Fibroblast of lung (primary cell): ENCODE measurements at places on chromosomes 3 and 15. TPM values are rescaled to one million over a fixed set of nuclear protein-coding genes. Genes with fewer than 3 reads are reported as not detected.

GRCh38 chr3:132660811-132661070 lies 612 bp downstream of the UBA5 start:
- H3K4me3 ChIP-seq: peak overlapping the region; percentile 56
- peak; percentile 30 for DNase-seq
- no peaks in the 10 kb centered on the region for H3K36me3 ChIP-seq
- peak overlapping the region; percentile 92 for H3K27ac ChIP-seq

GRCh38 chr3:123110282-123110975 lies 43.6 kb downstream of the PDIA5 start:
- DNase-seq: no peak
- peaks cover 9% of the 10 kb centered on the region for H3K36me3 ChIP-seq
- no peaks in the 10 kb centered on the region for H3K27me3 ChIP-seq
- no peaks in the 10 kb centered on the region for H3K4me1 ChIP-seq

DNA sequence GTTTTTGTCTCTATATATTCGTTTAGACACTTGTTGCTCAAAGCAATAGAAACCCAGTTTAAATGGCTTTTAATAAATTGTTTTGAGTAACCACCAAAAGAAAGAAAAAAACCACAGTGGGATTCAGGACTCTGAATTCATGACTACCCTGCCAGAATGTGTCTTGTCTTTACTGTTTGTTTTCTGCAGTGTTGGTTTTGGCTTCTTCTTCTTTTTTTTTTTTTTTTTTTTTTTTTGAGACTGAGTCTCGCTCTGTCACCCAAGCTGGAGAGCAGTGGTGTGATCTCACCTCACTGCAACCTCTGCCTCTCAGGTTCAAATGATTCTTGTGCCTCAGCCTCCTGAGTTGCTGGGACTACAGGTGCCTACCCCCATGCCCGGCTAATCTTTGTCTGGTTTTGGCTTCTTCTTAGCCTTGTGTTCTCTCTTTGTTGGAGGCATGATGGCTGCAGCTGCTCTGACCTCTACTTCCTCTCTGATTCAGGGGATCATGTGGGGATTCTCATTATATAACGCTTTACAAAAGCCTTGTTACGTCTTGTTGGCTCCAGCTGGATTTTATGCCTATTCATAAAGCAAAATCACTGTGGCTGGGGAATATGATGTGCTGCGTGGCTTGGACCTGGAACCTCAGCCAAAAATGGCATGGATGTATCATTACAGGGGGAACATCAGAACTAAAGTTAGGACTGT lies 54.0 kb downstream of the PLS1 start:
- H3K27me3 ChIP-seq: no peaks in the 10 kb centered on the region
- no peak for DNase-seq
- H3K27ac ChIP-seq: no peak overlapping the region
- H3K4me3 ChIP-seq: no peak overlapping the region
- H3K4me1 ChIP-seq: no peaks in the 10 kb centered on the region

DNA sequence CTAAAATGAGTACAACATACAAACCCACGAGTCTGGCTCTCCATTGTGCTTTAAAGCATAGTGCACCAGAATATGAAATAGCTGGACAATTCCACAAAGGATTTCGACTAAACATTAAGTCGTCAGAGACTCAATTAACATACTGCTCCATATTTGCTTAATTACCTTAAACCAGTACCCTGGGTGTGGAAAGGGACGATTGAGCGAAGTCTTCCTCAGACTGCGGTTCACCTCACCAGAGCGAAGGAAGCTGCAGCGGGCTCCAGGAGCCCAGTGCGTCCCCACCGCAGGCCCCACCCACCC lies 218 bp upstream of the TRPC1 start:
- H3K27me3 ChIP-seq: no peaks in the 10 kb centered on the region
- H3K4me3 ChIP-seq: peak overlapping the region; percentile 44
- DNase-seq: no peak
- H3K4me1 ChIP-seq: no peaks in the 10 kb centered on the region

DNA sequence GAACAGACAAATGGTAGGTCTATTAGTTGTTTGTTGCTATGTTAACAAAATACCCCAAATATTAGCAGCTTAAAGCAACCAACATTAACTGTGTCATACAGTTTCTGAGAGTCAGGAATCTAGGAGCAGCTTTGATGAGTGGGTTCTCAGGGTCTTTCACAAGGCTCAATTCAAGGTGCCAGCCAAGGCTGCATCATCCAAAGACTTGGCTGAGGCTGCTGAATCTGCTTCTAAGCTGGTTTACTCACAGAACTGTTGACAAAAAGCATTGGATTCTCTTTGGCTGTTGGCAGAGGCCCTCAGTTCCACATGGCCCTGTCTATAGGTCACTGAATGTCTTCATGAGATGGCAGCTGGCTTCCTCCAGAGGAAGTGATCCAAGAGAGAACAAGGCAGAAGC lies 40.3 kb upstream of the TSC22D2 start:
- peaks cover 2% of the 10 kb centered on the region for H3K4me1 ChIP-seq
- no peaks in the 10 kb centered on the region for H3K27me3 ChIP-seq
- H3K27ac ChIP-seq: no peak overlapping the region

GRCh38 chr3:69830147-69830546 lies 90.9 kb downstream of the MITF start:
- DNase-seq: no peak
- H3K4me1 ChIP-seq: no peaks in the 10 kb centered on the region
- no peak overlapping the region for H3K27ac ChIP-seq
- no peak overlapping the region for H3K4me3 ChIP-seq
- no peaks in the 10 kb centered on the region for H3K27me3 ChIP-seq

GRCh38 chr15:52163321-52164190 lies 27.6 kb downstream of the GNB5 start:
- H3K27ac ChIP-seq: no peak overlapping the region
- H3K36me3 ChIP-seq: peaks cover 3% of the 10 kb centered on the region

GRCh38 chr15:90929246-90930019 lies 2.9 kb downstream of the HDDC3 start:
- DNase-seq: no peak
- no peaks in the 10 kb centered on the region for H3K27me3 ChIP-seq
- H3K4me1 ChIP-seq: peaks cover 8% of the 10 kb centered on the region
- H3K4me3 ChIP-seq: peak overlapping the region; percentile 44
- H3K36me3 ChIP-seq: no peaks in the 10 kb centered on the region

DNA sequence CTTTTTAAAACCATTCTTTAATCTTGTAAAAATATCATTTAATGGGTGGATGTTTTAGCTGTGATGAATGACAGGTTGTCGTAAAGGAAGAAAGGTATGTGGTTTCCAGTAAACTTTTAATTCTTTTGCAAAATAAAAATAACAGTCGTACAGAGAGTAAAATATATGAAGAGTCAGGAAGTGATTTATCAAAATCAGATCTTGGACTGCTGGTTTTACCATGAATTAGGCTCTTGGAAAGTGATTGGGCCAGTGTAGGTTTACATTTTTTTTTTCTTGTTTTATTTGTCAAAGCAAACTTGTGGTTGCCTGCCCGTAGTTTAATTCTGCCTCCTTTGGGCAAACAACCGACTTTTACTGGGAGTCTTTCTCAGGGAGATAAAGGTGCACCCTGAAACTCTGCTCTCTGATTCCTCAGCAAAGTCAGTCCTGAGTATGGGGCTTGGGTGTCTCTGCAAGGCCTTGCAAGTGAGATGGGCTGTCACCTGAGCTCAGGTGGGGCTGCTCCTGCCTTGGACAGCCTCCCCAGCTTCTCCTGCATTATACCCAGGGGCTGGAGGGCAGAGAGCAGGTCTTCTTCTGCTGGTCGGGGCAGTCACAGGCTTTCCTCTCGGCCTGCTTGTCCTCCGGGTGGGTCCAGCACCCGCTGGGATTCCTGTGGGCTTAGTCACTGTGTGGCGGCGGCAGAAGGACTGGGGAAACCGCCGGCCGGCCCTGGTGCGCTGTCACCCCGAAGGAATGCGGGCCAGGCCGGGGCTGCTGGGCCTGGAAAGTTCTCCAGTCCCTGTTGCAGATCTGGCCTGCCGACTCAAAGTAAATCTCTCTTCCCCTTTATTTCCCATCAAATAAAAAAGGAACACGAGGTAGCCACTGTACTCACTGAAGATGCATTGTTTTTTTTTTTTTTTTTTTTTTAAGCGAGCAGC lies 79.0 kb downstream of the IGF1R start:
- H3K4me3 ChIP-seq: peak overlapping the region; percentile 12
- H3K36me3 ChIP-seq: no peaks in the 10 kb centered on the region

- DNase-seq: no peak
- H3K36me3 ChIP-seq: no peaks in the 10 kb centered on the region
- peaks cover 2% of the 10 kb centered on the region for H3K4me1 ChIP-seq
- H3K27me3 ChIP-seq: no peaks in the 10 kb centered on the region
Observed at GRCh38 chr15:75148280-75148679, 53.4 kb upstream of the C15orf39 start.

GRCh38 chr3:158106766-158107471 lies 699 bp upstream of the SHOX2 start:
- peak overlapping the region; percentile 66 for H3K4me3 ChIP-seq
- no peak for DNase-seq
- H3K27ac ChIP-seq: no peak overlapping the region
- H3K27me3 ChIP-seq: peaks cover 38% of the 10 kb centered on the region
- H3K36me3 ChIP-seq: no peaks in the 10 kb centered on the region

GRCh38 chr3:141434255-141434654 lies 52.6 kb upstream of the RASA2 start:
- DNase-seq: no peak
- no peak overlapping the region for H3K4me3 ChIP-seq
- no peak overlapping the region for H3K27ac ChIP-seq
- peaks cover 6% of the 10 kb centered on the region for H3K4me1 ChIP-seq
- peaks cover 10% of the 10 kb centered on the region for H3K36me3 ChIP-seq
- no peaks in the 10 kb centered on the region for H3K27me3 ChIP-seq

DNA sequence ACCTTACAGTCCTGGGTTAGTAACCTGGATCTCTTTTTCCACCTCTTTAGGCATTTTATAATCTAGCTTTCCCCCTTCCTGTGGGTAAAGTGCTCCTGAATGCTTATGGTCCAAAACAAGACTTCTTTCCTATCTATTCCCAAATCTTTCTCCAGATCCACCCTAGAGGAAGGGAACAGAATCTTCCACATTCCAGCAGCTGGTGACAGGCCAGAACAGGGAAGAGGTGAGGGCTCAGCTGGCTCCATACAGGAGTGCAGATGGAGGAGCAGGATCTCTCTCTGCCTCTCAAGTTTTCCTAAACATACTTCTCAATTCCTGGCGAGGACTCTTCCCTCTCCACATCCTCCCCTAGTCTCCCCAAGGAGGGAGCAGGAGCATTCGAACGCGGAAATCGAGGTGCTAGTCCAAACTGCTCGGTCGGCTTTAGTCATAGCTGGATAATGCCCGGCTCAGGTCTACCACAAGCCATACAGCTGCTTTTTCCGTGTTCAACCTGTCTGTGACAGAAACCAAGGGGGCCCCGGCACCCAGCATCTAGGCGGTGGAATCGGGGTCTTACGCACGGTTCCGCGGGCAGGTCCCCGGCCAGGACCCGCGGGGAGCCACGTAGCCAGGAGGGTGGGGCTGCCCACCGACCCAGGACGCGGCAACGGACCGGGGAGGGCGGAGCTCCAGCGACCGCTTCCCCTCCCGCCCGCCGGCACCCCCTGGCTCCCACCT lies 4.0 kb downstream of the RASSF1 start:
- DNase-seq: peak; percentile 26
- peaks cover 20% of the 10 kb centered on the region for H3K4me1 ChIP-seq
- peaks cover 3% of the 10 kb centered on the region for H3K36me3 ChIP-seq
- no peaks in the 10 kb centered on the region for H3K27me3 ChIP-seq

GRCh38 chr3:11510001-11510340 lies 133.7 kb downstream of the VGLL4 start:
- no peaks in the 10 kb centered on the region for H3K27me3 ChIP-seq
- DNase-seq: no peak
- no peak overlapping the region for H3K4me3 ChIP-seq
- peak overlapping the region; percentile 51 for H3K27ac ChIP-seq

GRCh38 chr3:17845026-17845812 lies 102.8 kb upstream of the TBC1D5 start:
- no peak overlapping the region for H3K27ac ChIP-seq
- no peak overlapping the region for H3K4me3 ChIP-seq
- no peaks in the 10 kb centered on the region for H3K4me1 ChIP-seq
- H3K36me3 ChIP-seq: no peaks in the 10 kb centered on the region

DNA sequence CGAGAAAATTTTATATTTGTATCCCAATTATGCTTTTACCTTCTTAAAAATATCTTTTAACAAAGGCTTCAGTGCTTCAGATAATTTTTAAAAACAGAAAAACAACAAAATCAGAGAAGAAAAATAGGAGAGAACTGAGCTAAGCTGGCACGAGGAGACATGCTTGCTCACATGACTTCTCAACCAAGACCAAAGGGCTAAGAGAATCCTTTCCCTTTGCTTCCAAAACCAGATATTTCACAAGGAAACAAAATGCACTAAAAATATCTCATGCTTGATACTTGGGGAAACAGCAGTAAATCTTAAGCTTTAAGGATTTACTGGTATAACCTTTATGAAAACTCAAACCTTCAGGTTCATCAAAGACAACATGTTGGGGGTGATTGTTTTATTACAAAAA lies 58.4 kb downstream of the CAPN7 start:
- no peaks in the 10 kb centered on the region for H3K27me3 ChIP-seq
- H3K4me1 ChIP-seq: no peaks in the 10 kb centered on the region
- no peaks in the 10 kb centered on the region for H3K36me3 ChIP-seq
- DNase-seq: no peak
- H3K4me3 ChIP-seq: no peak overlapping the region

GRCh38 chr15:73685981-73686380 lies 1.8 kb downstream of the CD276 start:
- peaks cover 43% of the 10 kb centered on the region for H3K4me1 ChIP-seq
- H3K36me3 ChIP-seq: no peaks in the 10 kb centered on the region
- peak overlapping the region; percentile 73 for H3K4me3 ChIP-seq
- no peaks in the 10 kb centered on the region for H3K27me3 ChIP-seq

DNA sequence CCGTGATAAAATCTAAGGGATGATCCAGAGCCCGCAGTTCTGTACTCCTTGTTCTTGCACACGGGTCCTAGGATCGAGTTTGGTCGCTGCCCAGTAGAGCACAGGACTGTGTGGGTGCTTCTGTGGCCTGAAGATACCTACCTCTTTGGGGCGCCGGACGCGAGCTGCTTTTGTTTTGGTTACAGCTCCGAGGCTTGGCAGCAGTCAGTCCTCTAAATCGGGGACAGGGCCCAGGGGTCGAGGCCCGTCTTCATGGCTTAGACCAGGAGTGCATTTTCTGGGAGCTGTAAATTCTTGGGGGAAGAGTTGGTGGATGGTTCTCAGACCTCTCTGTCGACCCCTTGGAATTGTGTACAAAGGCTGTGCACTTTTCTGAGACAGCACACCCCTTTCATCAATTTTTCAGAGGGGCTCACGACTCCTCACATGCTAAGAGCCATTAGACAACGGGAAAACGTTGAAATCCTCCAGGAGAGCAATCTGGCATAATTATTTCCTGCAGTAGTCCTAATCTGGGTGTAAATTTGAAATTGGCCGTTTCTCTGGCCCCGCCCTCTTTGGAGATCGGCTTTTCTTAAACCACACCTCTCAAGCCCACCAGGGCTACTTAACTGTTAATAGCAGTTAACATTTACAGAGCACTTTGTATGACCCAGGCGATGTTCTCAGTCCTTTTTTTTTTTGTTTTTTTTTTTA lies 928 bp downstream of the CEP97 start:
- H3K4me3 ChIP-seq: peak overlapping the region; percentile 80
- no peaks in the 10 kb centered on the region for H3K27me3 ChIP-seq
- H3K27ac ChIP-seq: peak overlapping the region; percentile 87
- DNase-seq: peak; percentile 36

- DNase-seq: no peak
- no peaks in the 10 kb centered on the region for H3K36me3 ChIP-seq
- H3K4me3 ChIP-seq: no peak overlapping the region
Observed at GRCh38 chr3:5007873-5008272, 28.6 kb downstream of the BHLHE40 start.

The WDR93 gene
- under 0.01 and 0.17 TPM in 2 replicates for total RNA-seq

The PIERCE2 gene
- total RNA-seq: 2.3 and 3.1 TPM in 2 replicates

The PARP15 gene
- total RNA-seq: 0.26 and 1.2 TPM in 2 replicates

The TMCO5A gene
- not detected in 2 replicates for total RNA-seq

The GATA2 gene
- 0.51 and 0.83 TPM in 2 replicates for total RNA-seq

The OR5K2 gene
- total RNA-seq: not detected in 2 replicates

The GASK1A gene
- 1.8 and 5.4 TPM in 2 replicates for total RNA-seq

The GHSR gene
- total RNA-seq: not detected in 2 replicates
